ENCODE measurements at places on chromosomes 6 and 20.

GRCh38 chr6:73471686-73472290, 10.3 kb downstream of the MTO1 start:
- no peak for DNase-seq

- DNase-seq: peak; percentile 44
Measured at GRCh38 chr6:37314487-37315156, 39.2 kb upstream of the RNF8 start.

- no peak for DNase-seq
Measured at GRCh38 chr6:25156123-25156522, 123.1 kb upstream of the CARMIL1 start.

GRCh38 chr6:126873351-126873750, 245.1 kb upstream of the RSPO3 start:
- no peak for DNase-seq

DNA sequence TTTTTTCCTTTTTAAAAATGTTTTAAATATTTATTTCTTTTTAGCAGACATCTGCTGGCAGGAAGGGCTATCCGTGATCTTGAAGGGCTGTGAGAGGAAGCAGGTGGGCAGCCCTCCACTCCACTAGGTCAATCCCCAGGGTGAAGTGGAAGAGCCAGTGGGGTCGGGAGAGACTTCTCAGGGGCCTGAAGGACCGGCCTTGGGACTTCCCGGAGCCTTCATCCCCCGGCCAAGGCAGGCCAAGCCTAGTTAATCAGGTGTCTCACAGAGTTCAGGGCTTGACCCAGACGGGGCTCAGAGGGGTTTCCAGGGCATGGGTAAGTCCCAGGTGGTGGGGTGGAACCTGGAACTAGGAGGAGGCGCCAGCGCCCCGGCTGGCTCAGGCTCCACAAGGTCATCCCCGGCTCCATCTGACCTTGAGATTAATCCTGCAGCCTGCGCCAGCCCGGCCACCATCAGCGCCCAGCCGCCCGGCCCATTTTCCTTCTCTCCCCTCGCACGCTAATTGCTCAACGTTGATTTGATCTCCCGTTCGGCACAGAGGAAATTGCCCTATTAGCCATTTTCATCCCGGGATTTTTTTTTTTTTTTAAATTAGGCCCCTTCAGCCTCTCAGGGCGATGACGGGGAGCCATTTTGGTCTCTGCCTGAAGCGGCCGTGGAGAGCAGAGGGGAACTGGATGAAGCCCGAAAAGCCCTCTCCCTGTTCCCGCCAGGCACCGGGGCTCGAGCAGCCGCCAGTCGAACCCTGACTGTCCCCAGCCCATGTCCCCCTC, 44.4 kb downstream of the MDFI start:
- DNase-seq: no peak

DNA sequence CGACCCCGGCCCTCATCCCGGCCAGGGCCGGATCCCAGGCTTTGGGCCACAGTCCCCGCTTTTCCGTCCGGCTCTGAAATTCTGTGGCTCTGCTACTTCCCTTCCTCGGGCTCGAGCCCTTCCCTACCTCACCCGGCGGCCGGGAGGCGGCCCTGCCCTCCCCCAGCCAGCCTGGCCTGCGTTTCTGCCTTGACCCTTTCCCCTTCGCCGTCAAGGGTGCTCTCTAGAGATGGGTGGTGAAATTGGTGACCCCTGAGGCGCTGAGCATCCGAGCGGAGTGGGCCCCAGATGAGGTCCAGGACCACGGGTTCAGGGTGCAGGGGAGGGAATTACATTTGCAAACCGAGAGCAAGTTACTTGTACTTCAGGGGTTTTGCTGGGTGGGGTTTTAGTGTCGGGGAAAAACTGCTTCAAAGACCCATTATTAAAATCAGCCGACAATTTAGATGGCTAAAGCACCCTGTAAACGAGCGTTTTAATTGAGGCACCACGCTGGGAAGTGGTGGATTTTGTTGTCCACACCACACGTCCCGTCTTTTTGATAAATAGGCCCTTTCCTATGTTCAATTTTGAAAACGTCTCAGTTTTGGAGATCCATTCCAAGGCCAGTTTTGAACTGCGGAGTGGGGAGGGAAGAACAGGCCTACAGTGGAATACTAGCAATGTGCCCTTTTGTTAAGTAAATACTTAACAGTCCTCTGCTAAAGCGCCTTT, 9.9 kb downstream of the TFAP2A start:
- no peak for DNase-seq

DNA sequence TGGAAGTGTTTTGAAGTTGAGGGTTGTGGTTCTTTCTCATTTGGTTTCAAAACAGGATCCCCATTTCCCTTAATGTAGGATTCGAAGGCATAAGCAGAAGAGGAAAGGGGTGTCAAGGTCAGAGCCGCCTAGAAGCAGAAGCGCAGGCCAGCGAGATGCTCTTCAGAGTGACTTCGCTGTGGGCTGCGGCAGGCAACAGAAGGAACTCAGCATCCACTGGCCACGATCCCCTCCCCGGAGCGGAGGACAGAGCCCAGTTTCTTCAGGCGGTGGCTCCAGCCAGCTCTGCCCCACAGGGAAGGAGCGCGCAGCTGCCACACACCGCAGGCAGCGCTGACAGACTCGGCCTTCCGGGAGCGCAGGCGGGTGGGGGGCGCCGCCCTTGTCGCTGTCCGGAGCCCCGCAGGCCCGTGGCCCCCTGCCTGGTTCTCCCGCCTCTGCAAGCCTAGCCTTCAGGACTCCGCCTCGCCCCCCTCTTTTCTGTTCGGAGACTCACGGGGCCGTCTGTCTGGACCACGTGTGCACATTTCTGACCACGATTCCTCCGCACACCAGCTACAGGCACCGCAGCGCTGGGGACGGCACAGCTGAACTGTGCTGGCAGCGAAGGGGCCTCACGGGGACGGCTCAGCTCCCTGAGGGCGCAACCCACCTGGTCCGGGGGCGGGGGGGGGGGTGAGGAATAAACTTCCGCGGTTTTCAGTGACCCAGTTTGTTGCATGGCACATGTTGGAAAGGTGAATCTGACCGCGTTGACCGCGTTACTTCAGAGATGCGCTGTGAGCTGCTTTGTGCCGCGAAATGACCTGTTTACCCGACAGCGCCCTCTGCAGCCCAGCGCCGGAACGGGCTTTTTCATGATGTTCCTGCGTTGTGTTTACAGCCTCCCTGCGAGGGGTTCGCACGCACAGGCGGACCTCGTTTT, 26.1 kb downstream of the TTLL2 start:
- DNase-seq: peak; percentile 45

DNA sequence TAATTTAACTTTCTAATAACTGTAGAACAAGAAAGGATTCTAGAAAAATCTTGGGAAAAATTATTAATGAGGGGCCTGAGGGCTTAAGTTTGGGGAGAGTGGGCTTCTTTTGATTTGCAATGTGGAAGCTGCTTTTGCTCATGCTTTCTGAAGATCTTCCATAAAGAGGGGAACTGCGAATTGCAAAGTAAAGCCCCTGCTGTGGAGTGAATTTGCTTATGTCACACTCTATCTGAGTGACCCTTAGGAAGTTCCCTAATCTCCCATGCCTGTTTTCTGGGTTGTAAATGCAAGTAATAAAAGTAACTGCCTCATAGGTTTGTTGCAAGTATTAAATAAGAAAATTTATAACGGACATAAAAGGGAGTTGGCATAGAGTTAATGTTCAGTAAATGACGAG, 301.2 kb downstream of the PLCB1 start:
- DNase-seq: no peak

DNA sequence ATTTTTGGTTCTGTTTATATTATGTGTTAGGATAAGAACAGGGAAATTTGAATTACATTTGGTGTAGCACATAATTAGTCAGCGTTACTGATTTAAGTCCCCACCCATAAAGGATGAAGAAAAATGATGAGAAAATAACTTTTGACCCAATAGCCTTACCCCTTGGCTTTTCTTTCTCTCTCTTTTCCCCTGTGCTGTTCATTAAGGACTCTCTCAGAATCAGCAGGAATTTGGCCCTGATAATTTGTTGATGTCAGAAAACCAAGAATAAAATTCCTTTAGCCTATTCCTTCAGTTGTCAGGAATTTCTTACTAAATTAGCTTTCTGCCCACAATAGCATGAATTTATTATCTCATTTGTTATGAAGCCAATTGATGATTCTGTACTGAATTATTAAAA, 18.5 kb downstream of the PLCB1 start:
- no peak for DNase-seq

- no peak for DNase-seq
Measured at GRCh38 chr6:1593958-1594314, 15.8 kb upstream of the FOXC1 start.

- DNase-seq: no peak
Measured at GRCh38 chr6:111187874-111188273, 100.6 kb downstream of the SLC16A10 start.

GRCh38 chr6:51398064-51398705, 579.5 kb downstream of the TFAP2B start:
- no peak for DNase-seq

- DNase-seq: no peak
Measured at GRCh38 chr6:85419046-85419759, 30.7 kb upstream of the NT5E start.

- no peak for DNase-seq
Measured at GRCh38 chr6:166274739-166275370, 33.3 kb downstream of the PRR18 start.

GRCh38 chr6:22068561-22069305, 228.1 kb downstream of the PRL start:
- no peak for DNase-seq

GRCh38 chr20:2130683-2131082, 29.1 kb downstream of the STK35 start:
- DNase-seq: no peak

GRCh38 chr20:37226889-37227288, 34.7 kb downstream of the GHRH start:
- no peak for DNase-seq

DNA sequence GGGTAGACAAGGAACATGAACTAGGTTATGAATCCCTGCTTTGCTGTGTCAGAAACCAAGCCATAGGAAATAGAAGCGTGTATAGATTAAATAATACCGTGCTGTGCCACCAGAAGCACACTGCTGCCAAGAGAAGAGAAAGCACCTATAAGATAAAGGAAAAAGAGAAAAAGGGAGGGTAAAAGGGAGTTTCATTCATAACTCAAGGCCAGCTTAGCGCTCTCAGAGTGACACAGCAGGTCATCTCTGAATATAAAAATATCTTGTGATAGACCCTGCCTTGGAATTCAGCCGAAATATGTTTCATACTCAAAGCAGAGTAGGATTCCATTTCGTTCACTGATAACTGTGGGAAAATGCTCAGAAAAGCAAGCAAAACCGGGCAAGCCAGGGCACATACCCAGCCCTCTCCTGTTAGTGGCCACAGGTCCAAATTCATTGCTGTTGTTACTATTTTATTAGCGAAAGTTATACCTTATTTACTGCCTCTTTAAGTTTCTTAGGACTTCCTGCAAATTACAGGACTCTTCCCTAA, 8.7 kb downstream of the JAG1 start:
- DNase-seq: no peak

DNA sequence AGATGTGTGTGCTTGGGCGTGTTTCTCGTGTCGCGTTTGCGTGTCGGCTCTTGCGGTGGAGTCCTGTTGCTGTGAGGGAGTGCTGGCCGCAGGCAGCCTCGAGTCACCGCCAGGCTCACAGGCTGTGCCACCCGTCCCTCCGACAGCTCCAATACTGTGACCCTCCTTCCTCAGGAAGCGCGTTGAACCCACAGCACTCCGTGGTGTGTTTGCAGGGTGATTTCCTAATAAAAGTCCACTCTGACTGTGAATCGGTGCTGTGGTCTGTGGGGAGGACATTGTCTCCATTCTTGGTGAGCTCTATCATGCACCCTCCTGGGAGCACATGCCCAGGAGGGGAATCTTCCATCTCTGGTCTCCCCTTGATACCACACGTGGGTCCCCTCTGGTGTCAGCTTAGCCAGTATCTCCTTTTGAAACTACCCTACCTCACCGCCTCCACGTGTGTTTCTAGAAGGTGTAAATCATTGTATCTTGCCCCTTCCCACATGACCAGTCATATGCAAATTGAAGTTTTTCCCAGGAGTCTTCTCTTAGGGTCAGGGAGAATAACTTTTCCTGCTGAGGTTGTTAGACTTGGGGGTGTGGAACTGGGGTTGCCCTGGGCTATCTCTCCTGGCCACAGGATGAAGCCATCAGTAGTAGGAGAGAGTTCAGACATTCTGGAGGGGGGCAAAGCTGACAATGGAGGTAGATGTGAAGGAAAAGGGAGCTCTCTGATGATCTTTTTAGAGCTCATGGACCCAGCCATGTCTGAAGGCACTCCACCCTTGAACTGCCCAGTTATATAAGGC, 13.3 kb upstream of the PCMTD2 start:
- DNase-seq: no peak

DNA sequence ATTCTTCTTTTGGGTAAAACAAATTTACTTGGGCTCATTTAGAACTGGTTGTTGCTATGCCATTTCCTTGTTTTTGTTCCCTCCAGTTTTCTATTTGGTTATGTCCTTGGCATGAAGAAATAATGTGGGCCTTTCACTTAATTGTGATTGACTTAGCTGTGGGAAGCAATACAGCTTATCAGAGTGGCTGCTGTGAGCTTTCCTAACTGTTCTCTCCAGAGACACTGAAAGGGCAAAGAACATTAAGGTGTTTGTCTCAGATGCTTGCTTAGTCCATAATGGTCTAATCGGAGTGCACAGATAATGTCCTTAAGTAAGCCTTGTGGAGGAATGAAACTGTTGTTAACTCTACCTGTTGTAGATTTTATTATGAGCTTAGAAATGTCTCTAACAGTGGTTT, 56.6 kb downstream of the SH3BGRL2 start:
- DNase-seq: no peak

DNA sequence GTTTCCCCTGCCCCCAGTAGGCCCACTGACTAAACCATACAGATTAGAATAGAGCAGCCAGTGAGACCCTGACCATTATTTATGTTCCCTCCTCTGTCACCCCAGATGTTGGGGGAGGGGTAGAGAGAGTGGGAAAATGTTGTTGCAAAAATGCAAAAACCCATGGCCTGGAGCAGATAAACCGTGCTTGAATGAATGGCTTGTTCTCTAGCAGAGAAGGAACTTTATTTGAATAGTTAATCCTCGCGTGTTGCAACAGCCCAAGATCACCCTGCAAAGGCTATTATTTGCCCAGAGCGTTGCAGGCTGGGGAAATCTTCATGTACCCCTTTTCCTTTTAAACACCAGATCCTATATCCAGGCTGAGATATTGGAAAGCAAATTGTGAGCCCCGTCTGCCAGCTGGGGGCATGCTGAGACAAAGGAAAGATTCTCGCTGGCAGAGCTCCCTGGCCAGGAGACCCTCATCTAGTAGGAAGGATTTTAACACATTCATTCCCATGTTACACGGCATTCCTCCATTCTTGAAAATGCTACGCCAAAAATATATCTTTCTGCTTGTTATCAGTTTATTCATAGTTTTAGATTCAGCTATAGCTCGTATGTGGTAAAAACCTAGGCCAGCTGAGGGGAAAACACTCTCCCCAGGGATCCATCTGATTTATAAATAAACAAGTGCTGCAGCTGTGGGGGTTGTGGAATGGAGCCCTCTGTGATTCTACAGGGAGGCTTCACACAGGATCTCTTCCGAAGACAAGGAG, 53.0 kb downstream of the LINC00237 start:
- no peak for DNase-seq

DNA sequence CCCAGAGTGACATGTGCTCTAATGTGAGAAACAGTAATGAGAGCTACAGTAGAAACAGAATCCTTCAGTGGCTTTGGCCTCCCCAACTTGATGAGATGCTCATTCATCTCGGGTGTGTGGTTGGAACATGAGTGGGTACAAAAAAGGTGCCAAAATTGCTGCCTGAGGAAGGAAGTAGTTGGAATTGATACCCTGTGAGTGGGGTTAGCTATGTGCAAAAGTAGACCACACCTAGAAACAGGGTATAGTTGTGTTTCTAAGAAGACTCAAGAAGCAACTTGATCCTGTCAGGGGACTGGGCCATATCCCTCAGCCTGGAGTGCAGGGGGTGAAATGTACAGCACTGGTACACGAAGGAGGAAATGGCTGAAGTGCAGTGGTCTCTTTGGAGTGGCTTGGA, 206.4 kb upstream of the SUPT3H start:
- no peak for DNase-seq

All from HTR-8/SVneo (cell line).